ENCODE measurements at places on chromosomes 11 and 22.
A peak's percentile ranks its signal among the peaks of the same experiment; 100 is the strongest.

DNA sequence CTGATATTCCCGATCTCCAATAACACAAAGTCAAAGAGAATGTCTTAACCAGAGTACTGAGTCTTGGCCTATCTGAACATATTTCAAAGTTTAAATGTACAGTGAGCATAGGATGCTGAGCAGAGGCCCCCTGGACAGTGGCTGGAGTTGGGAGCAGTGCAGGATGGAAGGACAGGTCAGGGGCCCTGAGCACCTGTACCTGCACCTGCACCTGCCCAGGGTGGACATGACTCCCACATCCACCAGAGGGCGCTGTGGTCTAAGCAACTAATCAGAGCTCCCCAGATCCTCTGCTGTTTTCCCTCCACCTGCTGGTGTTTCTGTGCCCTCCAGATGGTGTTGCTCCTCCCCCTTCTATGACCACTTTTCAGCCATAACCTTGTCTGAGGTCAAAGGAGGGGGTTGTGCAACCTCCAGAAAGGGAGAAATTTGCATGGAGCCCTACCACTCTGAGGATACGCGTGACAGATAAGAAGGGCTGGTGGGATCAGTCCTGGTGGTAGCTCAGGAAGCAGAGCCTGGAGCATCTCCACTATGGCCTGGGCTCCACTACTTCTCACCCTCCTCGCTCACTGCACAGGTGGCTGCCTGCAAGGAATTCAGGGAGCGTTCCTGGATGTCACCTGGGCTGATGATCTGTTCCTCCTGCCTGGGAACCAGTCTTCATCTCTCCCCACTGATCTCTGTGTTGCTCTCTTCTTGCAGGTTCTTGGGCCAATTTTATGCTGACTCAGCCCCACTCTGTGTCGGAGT, 49.1 kb upstream of the VPREB1 start:
- peak; percentile 90 for DNase-seq
- no peaks in the 10 kb centered on the region for H3K4me1 ChIP-seq
- no peak overlapping the region for H3K4me3 ChIP-seq
- H3K27ac ChIP-seq, result no peak overlapping the region

- H3K4me3 ChIP-seq, result no peak overlapping the region
- peaks cover 11% of the 10 kb centered on the region for H3K4me1 ChIP-seq
- no peaks in the 10 kb centered on the region for H3K27me3 ChIP-seq
- H3K36me3 ChIP-seq, result no peaks in the 10 kb centered on the region
- H3K27ac ChIP-seq, result peak overlapping the region; percentile 15
Measured at GRCh38 chr11:130677486-130678153, 229.2 kb downstream of the ADAMTS15 start.

DNA sequence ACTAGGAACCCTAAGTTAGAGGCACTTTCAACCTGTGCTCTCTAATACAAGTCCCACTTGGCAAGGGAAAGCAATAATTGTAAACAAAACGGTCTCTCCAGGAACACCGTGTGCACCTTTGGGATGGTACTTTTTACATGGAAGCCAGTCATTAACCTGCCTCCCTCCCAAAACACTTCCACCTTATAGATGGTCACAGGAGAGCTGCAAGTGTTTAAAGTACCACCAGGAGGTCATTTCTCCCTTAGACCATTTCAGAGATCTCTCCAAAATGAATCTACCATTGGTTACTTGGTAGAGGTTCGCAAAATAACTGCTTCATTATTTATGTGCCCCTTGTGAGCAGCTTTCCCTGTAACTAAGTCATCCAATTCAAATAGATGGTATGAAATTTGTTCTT, 375.3 kb downstream of the DYNC2H1 start:
- H3K27ac ChIP-seq, result no peak overlapping the region
- H3K4me3 ChIP-seq, result no peak overlapping the region
- no peaks in the 10 kb centered on the region for H3K36me3 ChIP-seq
- no peaks in the 10 kb centered on the region for H3K4me1 ChIP-seq
- DNase-seq, result no peak

DNA sequence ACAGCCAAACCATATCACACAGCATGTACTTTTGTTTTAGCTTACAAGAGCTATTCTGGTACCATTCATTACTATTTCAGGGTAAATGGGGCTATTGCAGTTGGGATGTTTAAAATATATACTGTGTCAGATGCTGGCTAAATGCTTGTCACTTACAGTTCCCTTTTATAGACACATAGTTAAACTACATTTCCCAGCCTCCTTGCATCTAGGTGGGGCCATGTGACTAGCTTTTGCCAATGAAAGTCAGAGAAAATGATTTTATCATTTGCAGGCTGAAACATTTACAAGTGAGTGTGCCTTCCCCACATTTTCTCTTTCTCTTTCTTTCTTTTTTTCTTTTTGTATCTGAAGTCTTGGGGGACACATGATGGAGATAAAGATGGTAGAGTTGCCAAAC, 7.8 kb upstream of the IFTAP start:
- DNase-seq, result no peak
- H3K4me3 ChIP-seq, result no peak overlapping the region
- no peak overlapping the region for H3K27ac ChIP-seq
- H3K36me3 ChIP-seq, result no peaks in the 10 kb centered on the region

DNA sequence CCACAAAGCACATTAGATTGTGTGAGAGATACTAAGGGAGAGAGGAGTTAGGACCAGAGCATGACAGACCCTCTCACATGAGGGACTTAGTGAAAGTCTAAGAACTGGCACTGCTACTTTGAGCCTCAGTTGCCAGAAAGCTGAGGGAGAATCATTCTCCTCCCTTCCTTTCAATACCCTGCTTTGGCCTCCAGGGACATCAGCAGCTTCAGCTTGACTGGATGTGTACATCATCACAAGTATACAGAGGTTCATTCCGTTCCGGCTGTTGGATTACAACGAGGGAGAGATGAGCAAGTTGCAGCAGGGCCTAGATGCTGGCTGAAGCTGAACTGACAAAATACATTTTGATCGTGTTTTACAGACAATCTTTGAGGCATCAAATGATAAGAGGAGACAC, 15.7 kb upstream of the ANO5 start:
- no peak for DNase-seq
- no peak overlapping the region for H3K4me3 ChIP-seq
- H3K4me1 ChIP-seq, result no peaks in the 10 kb centered on the region
- no peaks in the 10 kb centered on the region for H3K27me3 ChIP-seq
- H3K27ac ChIP-seq, result no peak overlapping the region

DNA sequence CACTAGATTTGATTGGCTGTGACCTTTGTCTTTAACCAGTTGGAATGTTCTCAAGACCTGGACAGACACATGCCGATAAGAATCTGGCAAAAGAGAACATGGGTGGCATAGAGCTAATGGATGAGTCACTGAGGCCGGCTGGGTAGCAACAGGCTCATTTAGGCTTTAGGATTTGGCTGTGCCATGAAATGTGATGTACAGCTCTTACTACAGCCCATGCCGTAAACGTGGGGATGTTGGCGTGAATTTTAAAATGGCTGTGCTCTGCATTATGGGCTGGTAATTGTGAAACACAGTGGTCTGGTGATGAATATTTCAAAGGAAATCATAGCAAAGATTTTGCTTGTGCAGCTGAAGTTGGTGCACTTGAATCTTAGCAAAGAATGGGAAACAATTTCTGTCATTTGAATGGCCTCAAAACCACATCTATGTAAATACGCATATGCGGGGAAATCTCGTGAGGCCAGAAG, 332.4 kb downstream of the TBC1D22A start:
- peaks cover 10% of the 10 kb centered on the region for H3K4me1 ChIP-seq
- no peaks in the 10 kb centered on the region for H3K27me3 ChIP-seq
- H3K27ac ChIP-seq, result no peak overlapping the region
- peak; percentile 78 for DNase-seq

- H3K36me3 ChIP-seq, result no peaks in the 10 kb centered on the region
- H3K27me3 ChIP-seq, result no peaks in the 10 kb centered on the region
- H3K4me3 ChIP-seq, result no peak overlapping the region
- H3K4me1 ChIP-seq, result peaks cover 4% of the 10 kb centered on the region
- H3K27ac ChIP-seq, result no peak overlapping the region
Measured at GRCh38 chr11:102809971-102810370, 12.0 kb upstream of the MMP1 start.

DNA sequence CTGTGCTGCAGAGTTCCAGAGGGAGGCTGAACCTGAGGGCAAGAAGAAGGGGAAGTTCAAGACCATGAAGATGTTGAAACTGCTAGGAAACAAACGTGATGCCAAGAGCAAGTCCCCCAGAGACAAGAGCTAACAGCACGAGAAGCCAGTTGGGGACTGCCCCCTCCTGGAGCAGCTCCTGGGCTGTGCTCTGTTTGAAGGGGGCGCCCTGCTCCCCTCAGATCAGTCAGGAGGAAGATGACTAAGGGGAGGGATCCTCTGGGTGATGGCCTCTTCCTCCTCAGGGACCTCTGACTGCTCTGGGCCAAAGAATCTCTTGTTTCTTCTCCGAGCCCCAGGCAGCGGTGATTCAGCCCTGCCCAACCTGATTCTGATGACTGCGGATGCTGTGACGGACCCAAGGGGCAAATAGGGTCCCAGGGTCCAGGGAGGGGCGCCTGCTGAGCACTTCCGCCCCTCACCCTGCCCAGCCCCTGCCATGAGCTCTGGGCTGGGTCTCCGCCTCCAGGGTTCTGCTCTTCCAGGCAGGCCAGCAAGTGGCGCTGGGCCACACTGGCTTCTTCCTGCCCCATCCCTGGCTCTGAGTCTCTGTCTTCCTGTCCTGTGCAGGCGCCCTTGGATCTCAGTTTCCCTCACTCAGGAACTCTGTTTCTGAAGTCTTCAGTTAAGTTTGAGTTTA, 12.6 kb downstream of the C22orf23 start:
- H3K27me3 ChIP-seq, result no peaks in the 10 kb centered on the region
- DNase-seq, result no peak
- H3K4me1 ChIP-seq, result no peaks in the 10 kb centered on the region
- no peak overlapping the region for H3K4me3 ChIP-seq

DNA sequence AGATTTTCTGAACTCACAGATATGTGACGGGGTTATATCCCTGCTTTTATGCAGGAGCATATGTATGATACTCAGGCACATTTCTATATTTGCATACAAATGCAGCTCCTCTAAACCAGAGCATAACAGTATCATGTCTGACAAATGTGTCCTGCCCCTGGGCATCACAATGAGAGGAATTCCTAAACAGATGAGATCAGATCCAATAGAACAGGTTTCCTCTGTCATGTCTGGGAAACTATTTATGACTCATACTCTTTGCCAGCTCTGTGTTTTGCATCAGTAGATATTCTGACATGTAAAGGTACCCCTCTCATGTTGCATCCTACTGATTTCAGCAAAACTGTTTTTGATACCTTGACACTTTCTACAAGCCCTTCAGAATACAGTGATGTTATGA, 29.4 kb downstream of the SYT9 start:
- no peak overlapping the region for H3K4me3 ChIP-seq
- peak; percentile 97 for DNase-seq
- H3K4me1 ChIP-seq, result peaks cover 3% of the 10 kb centered on the region

GRCh38 chr11:28284196-28284595, 176.0 kb downstream of the METTL15 start:
- H3K27me3 ChIP-seq, result no peaks in the 10 kb centered on the region
- no peak for DNase-seq
- no peaks in the 10 kb centered on the region for H3K36me3 ChIP-seq
- H3K27ac ChIP-seq, result no peak overlapping the region

- H3K27me3 ChIP-seq, result no peaks in the 10 kb centered on the region
- no peak overlapping the region for H3K4me3 ChIP-seq
- no peak for DNase-seq
- H3K27ac ChIP-seq, result no peak overlapping the region
- peaks cover 78% of the 10 kb centered on the region for H3K36me3 ChIP-seq
Measured at GRCh38 chr22:20584872-20585638, 77.6 kb downstream of the MED15 start.

DNA sequence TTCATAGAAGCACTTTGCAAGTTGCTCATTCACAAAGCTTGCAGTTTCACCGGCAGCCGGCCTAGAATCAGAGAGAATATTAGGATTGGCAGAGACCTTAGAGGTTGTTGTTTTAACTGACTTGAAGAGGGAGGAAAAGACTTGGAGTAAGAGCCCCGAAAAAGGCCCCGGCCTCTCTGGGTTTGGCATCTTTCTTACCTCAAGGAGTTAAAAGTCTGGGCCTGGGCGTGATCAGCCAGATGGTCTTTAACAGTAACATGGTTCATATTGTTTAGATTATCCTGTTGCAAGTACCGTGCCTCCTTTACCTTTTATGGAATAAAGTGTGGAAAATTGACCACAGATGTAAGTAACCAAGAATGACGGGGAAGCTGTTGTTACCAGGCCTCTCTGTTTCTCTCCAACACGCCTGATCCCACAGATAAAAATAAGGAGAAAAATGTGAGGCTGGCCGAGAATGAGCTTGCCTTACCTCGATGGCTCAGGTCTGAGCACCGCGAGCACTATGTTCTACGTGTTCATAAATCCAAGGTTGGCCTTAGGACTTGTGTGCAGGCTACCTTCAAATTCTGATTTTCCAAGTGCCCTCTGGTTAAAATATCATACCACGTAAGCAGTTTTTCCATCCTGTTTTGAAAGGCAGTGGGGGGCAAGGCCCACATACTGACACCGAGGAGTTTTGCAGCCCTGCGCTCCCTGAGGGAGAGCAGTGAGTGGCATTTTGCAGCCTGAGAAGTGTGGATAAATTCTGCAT, 56.4 kb downstream of the PARVA start:
- H3K27me3 ChIP-seq, result no peaks in the 10 kb centered on the region
- H3K4me1 ChIP-seq, result peaks cover 17% of the 10 kb centered on the region
- H3K27ac ChIP-seq, result peak overlapping the region; percentile 86
- H3K36me3 ChIP-seq, result no peaks in the 10 kb centered on the region
- peak; percentile 64 for DNase-seq

DNA sequence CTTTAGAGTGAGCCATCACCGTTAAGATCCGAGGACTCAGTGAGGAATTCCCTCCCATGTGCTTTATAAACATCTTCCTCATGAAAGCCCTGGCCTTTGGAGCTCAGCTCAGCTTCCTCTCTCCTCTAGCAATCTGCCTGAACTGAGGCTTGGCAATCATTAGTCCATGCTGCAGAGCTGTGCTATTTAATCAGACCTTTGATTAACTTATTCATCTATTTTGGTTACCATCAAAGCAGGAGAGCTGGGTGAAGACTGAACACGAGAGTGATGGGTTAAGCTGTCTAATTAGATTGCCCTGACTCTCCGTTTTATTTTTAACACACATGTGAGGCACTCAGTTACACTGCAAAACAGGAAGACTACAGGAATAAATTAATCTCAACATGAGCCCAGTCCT, 351.3 kb downstream of the LARGE1 start:
- no peak overlapping the region for H3K4me3 ChIP-seq
- no peaks in the 10 kb centered on the region for H3K4me1 ChIP-seq
- no peaks in the 10 kb centered on the region for H3K27me3 ChIP-seq
- no peak overlapping the region for H3K27ac ChIP-seq
- DNase-seq, result no peak

- H3K27me3 ChIP-seq, result no peaks in the 10 kb centered on the region
- H3K36me3 ChIP-seq, result peaks cover 2% of the 10 kb centered on the region
- H3K4me3 ChIP-seq, result peak overlapping the region; percentile 18
- H3K27ac ChIP-seq, result no peak overlapping the region
- H3K4me1 ChIP-seq, result peaks cover 4% of the 10 kb centered on the region
- peak; percentile 24 for DNase-seq
Measured at GRCh38 chr11:67120881-67121710, 2.0 kb downstream of the KDM2A start.

Data from trophoblast cell (in vitro differentiated cells and primary cell).